Stimulated activated CD4-positive, alpha-beta T cell treated with anti-CD3 and anti-CD28 coated beads, Interleukin-2, amount 100 ng/mL, for 48 hours (primary cell): ENCODE measurements at places on chromosomes 6 and 20.

- no peak for DNase-seq
These were observed 140.3 kb upstream of the TCF21 start for GRCh38 chr6:133748628-133749027.

DNA sequence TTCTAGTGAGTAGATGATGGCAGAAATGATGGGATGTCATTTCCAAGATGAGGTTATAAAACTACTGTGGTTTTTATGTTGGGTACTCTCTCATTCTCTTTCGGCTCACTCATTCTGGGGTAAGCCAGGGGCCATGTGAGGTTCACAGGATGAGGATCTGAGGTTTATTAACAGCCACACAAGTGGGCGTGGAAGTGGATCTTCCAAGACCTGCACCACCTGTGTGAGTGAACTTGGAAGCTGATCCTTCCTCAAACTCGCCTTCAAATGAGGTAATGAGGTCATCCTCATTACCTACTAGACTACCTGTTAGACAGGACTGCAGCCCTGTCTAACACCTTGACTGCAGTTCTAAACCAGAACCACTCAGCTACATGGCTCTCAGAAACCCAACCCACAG, 45.1 kb upstream of the TAGAP start:
- no peak for DNase-seq

GRCh38 chr6:113599444-113599843, 257.7 kb upstream of the MARCKS start:
- no peak for DNase-seq

- DNase-seq = no peak
These were observed 206.6 kb downstream of the TFAP2B start for GRCh38 chr6:51025082-51025777.

- DNase-seq = no peak
These were observed 93.6 kb upstream of the FAM184A start for GRCh38 chr6:119171864-119172588.

GRCh38 chr20:44362466-44362940, 7.0 kb downstream of the HNF4A start:
- DNase-seq = no peak

DNA sequence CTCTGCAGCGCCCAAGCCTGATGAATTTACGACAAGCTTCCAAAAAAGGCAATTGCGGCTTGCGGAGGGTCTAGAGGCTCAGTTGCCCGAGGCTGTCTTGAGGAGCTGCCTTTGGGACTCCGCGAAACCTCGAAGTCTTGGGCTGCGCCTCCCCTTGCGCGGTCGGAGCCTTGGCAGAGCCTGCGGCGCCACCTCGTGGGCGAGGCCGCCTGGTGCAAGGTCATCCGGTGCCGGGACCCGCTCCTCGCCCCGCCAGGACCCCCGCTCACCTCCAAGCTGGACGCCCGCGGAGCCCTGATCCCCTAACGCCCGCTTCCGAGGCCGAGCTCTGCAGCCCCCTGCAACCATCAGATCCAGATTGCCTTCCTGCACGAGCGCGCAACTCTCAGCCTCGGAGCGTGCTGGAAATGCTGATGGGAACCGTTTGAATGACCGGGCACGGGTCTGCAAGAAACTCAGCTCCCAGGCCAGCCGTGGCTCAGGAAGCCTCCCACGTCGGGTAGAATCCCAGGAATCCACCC, 14.9 kb upstream of the FAM210B start:
- DNase-seq = peak; percentile 39

DNA sequence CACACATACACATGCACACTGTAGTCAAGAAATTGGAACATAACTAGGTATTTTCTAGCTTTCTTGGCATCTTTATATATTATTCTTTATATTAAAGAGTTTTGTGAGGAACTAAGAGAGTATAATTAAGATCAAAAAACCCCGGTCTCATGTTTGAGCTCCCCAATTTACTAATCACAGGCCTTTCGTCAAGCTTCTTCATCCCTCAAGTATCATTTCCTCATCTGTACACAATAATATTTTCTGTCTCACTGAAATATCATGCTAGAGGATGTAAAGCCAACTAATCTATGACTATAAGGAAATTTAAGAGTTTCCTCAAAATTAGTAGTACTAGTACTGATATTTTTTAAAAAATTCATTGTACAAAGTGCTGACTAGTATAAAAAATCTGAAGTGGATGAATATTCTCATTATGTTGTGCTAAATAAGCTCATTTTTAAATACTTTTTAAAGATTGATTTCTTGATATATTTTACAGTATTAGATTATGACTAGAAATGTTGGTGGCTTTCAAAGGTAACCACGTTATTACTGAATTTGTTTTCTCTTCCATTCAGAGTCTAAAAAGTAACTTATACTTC, 28.0 kb downstream of the PEX3 start:
- no peak for DNase-seq
